CD8-positive, alpha-beta memory T cell (primary cell): ENCODE measurements at places on chromosomes 12 and 14. TPM values are rescaled to one million over a fixed set of nuclear protein-coding genes. Genes with fewer than 3 reads are reported as not detected.

GRCh38 chr12:42762395-42762925 lies 172.9 kb upstream of the PRICKLE1 start:
- H3K27me3 ChIP-seq, result no peaks in the 10 kb centered on the region
- H3K4me3 ChIP-seq, result no peak overlapping the region
- H3K27ac ChIP-seq, result no peak overlapping the region
- H3K4me1 ChIP-seq, result no peaks in the 10 kb centered on the region
- no peaks in the 10 kb centered on the region for H3K36me3 ChIP-seq

DNA sequence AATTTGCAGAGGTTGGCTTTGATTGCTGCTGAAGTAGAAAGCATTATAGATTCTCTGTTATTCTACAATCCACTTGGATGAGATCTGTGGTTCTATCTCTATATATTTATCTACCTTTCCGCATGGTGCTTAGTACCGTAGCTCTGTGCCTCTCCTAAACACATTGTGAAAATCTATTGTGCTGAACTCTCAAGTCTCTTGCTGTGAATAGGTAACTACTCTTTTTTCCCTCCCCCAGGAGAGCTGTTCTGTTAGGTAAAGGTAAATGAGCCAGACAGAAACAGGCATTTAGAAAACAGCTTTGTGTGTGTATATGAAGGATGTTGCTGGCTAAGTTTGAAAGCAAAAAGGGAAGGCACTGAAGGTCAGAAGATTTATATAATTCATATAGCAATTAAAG lies 112.6 kb downstream of the BRMS1L start:
- no peak overlapping the region for H3K27ac ChIP-seq
- H3K4me1 ChIP-seq, result peaks cover 4% of the 10 kb centered on the region
- H3K4me3 ChIP-seq, result no peak overlapping the region
- H3K27me3 ChIP-seq, result no peaks in the 10 kb centered on the region

- no peaks in the 10 kb centered on the region for H3K27me3 ChIP-seq
- H3K4me1 ChIP-seq, result no peaks in the 10 kb centered on the region
- no peak overlapping the region for H3K4me3 ChIP-seq
- no peak overlapping the region for H3K27ac ChIP-seq
Observed at GRCh38 chr12:2363836-2364609, 311.2 kb downstream of the CACNA1C start.

GRCh38 chr14:23896609-23897153 lies 56.9 kb upstream of the DHRS4 start:
- no peaks in the 10 kb centered on the region for H3K36me3 ChIP-seq
- H3K4me3 ChIP-seq, result no peak overlapping the region
- no peak for DNase-seq

- no peaks in the 10 kb centered on the region for H3K4me1 ChIP-seq
- H3K27ac ChIP-seq, result no peak overlapping the region
- DNase-seq, result no peak
- no peak overlapping the region for H3K4me3 ChIP-seq
- peaks cover 3% of the 10 kb centered on the region for H3K27me3 ChIP-seq
Observed at GRCh38 chr12:52250048-52250990, 17.3 kb downstream of the KRT7 start.

DNA sequence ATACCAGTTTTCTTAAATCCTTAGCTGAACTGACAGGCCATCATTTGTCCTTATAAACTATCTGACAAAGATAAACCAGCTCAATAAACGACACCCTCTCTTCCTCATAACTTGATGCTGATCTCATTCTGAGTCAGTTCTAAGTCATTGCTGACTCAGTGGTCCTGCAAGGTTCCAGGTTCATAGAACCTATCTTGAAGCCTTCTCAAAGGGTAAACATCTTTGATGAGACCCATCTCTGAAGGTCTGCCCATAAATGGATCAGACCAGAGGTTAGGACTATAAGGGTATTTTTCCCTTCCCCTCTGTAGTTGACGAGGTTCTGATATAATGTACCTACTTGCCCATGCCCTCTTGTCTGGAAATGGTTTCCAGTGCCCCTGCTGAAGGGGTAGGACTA lies 11.9 kb downstream of the NAA25 start:
- no peak overlapping the region for H3K4me3 ChIP-seq
- H3K4me1 ChIP-seq, result peaks cover 9% of the 10 kb centered on the region
- H3K36me3 ChIP-seq, result peaks cover 15% of the 10 kb centered on the region
- H3K27ac ChIP-seq, result no peak overlapping the region
- H3K27me3 ChIP-seq, result no peaks in the 10 kb centered on the region

The GLI1 gene
- 0.32 TPM for polyA plus RNA-seq

- DNase-seq, result no peak
- H3K36me3 ChIP-seq, result no peaks in the 10 kb centered on the region
Observed at GRCh38 chr12:63752841-63753240, 26.9 kb upstream of the RXYLT1 start.

GRCh38 chr14:77474479-77475177 lies 16.7 kb downstream of the AHSA1 start:
- H3K4me3 ChIP-seq, result no peak overlapping the region
- H3K27me3 ChIP-seq, result no peaks in the 10 kb centered on the region
- no peak overlapping the region for H3K27ac ChIP-seq
- H3K4me1 ChIP-seq, result no peaks in the 10 kb centered on the region
- DNase-seq, result no peak

The B3GNT4 gene
- 0.22 TPM for polyA plus RNA-seq

DNA sequence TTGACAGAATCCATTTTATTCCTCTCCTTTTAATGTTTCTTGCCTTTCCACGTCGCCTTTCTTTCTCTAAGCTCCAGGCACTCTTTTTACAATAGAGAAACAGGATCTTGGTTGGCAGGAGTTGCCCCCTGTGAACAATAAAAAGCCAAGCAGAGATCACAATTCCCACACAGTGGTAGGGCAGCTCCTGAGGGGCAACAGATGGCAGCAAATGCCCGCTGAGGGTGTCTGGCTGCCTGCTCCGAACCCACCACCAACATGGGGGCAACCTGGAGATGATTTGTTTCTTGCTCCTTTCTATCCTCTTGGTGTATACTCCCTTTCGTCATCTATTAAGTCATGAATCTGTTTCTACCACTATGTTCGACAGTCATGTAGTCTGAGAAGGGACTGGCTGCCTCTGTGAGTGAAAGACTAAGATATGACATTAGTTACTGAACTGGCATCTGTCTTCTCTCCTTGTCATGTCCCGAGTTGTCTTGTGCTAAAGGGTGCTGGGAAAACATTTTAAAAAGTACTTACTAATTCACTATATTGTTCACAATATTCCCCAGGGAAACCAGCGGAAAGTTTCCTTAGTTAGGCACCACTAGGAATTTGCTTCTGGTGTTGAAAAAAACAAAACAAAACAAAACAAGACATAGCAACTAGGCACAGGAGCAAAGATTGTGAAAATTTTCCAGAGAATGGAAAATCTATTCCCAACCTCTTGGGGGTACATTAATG lies 170.1 kb downstream of the STXBP6 start:
- H3K27me3 ChIP-seq, result peaks cover 3% of the 10 kb centered on the region
- no peaks in the 10 kb centered on the region for H3K36me3 ChIP-seq
- DNase-seq, result no peak
- H3K4me1 ChIP-seq, result no peaks in the 10 kb centered on the region
- no peak overlapping the region for H3K4me3 ChIP-seq

The IFNG-AS1 gene
- polyA plus RNA-seq, result 35.4 TPM

DNA sequence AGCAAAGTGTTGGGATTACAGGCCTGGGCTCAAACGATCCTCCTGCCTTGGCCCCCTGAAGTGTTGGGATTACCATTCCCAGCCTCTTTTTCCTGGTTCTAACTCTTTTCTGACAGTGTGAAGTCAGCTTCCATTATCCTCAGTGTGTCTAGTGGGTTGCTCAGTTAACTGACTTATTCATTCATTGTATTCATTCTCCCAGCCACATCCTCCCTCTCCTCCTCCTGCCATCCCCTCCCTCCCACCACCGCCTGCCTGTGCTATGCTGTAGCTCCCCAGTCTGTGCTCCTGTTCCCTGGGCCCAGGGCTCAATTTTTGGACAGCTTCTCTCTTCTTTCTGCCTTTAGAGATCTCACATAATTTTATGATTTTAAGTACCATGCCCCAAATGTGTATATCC lies 19.4 kb downstream of the ATP6V0A2 start:
- H3K36me3 ChIP-seq, result peaks cover 53% of the 10 kb centered on the region
- DNase-seq, result no peak
- no peaks in the 10 kb centered on the region for H3K4me1 ChIP-seq
- H3K27me3 ChIP-seq, result no peaks in the 10 kb centered on the region
- no peak overlapping the region for H3K27ac ChIP-seq

The FSCB gene
- polyA plus RNA-seq, result not detected

The TCL1B gene
- polyA plus RNA-seq, result not detected

DNA sequence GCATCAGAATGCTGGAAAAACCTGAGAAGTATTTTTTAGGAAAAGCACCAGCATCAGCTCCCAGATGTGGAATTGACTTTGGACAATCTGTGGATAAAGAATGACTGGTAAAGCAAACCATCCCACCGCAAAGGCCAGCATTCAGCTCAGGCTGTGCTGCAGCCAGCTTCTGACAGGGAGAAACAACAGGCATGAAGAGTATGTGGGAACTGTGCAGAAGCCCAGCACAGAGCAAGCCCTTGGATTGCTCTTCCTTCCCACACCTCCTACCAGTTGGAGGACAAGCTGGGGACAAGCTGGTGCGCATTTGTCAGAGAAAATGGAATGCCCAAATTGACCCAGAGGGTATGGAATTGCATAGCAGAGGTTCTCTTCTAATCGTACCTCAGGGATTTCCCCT lies 228.1 kb downstream of the ANO2 start:
- no peaks in the 10 kb centered on the region for H3K27me3 ChIP-seq
- DNase-seq, result no peak

The TDRD9 gene
- 1.3 TPM for polyA plus RNA-seq

DNA sequence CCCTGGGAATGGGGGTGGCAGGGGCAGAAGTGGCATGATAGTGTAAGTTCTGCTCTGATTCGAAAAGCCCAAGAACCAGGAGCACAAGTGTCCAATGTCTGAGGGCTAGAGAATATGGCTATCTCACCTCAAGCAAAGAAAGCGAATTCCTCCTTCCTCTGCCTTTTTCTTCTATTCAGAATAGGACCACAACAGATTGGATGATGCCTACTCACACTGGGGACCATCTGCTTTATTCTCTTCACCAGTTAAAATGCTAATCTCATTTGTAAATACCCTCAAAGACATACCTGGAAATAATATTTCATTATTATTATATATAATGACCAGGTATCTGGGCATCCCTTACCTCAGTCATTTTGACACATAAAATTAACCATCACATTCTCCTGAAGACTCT lies 808.7 kb downstream of the NRXN3 start:
- no peak overlapping the region for H3K27ac ChIP-seq
- H3K4me3 ChIP-seq, result no peak overlapping the region
- DNase-seq, result no peak
- no peaks in the 10 kb centered on the region for H3K27me3 ChIP-seq
- no peaks in the 10 kb centered on the region for H3K36me3 ChIP-seq
- no peaks in the 10 kb centered on the region for H3K4me1 ChIP-seq

The AQP2 gene
- not detected for polyA plus RNA-seq

- H3K4me3 ChIP-seq, result no peak overlapping the region
- no peak overlapping the region for H3K27ac ChIP-seq
- H3K36me3 ChIP-seq, result no peaks in the 10 kb centered on the region
- no peaks in the 10 kb centered on the region for H3K4me1 ChIP-seq
- no peak for DNase-seq
Observed at GRCh38 chr14:23725980-23726710, 90.0 kb downstream of the DHRS2 start.

DNA sequence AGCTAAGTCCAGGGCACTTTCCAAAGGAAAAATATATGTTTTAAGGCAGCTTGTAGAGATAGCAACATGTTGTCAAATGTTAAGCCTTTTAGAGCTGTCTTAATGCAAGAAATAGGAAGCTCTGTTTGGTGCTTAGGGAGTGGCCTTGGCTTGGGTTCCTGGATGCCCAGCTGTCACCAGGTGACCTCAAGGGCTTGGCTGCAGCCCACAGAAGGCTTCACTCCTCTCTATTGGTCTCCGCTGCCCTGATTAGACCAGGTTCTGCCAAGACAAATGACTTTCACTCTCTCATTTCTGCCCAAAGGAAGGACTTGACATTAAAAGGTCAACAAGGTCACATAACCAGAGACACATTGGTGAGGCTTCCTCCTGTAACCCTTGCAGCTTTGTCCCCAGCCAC lies 76.8 kb downstream of the WSCD2 start:
- H3K4me1 ChIP-seq, result no peaks in the 10 kb centered on the region
- DNase-seq, result no peak
- no peaks in the 10 kb centered on the region for H3K27me3 ChIP-seq
- no peak overlapping the region for H3K4me3 ChIP-seq
- H3K36me3 ChIP-seq, result no peaks in the 10 kb centered on the region

DNA sequence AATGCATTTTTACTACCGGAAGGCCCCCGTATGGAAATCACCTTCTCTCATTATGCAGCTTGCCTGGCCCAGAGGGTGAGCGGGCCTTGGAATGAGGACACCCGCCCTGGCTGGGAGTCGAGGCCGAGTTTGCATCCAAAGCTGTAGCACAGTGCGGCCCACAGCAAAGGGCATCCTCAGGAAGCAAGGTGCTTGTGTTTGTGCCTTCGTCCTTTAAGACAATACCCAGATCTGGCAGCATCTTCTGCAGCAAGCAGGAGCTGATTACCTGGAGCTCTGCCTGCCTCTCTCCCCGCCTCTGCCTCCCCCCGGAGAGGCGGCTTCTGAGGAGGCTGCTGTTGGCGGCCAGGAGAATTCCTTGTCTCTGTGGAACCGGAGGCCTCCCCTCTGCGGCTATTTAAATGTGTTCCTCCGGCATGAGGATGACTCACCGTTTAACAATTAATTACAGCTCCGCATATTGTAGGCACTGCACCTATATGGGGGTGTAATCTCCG lies 145.3 kb downstream of the CACNA1C start:
- H3K27ac ChIP-seq, result no peak overlapping the region
- no peak overlapping the region for H3K4me3 ChIP-seq
- H3K36me3 ChIP-seq, result no peaks in the 10 kb centered on the region
- no peak for DNase-seq
- no peaks in the 10 kb centered on the region for H3K27me3 ChIP-seq

The INHBC gene
- not detected for polyA plus RNA-seq

DNA sequence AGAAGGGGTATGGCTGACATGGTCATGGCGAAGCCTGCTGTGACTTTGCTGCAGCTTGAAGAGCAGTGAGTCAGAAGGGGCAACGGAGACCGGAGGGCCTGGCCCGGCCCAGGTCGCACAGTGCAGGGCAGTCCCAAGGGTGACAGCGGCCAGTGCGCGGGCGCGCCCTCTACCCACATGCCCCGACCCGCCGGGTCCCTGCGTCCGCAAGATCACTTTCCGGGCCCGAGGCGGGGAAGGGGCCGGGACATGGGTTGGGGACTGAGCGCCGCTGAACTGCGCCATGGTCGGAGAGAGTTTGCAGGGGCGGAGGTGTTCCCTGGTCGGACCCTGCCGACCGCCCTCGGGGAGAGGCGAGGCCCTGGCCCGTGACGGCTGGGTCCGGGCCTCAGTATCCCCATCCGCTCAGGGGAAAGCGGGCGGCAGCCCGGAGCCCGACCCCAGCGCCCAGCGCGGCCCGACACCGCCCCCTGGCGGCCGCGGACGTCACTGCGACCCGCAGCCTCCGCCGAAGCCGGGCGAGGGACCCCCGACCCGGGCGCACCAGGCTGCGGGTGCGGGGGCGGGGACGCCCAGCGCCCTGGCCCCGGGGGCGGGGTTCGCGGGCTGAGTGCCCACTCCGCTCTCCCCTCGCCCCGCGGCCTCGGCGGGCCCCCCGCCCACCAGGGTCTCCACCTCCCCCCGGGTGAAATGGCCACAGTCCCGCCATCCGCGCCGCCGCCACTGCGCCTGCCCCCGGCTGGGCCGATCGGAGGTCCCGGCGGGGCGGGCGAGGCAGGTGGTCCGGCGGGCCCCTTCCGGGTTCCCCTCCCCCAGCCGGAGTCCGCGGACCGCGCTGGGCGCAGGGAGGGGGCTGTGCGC lies 7.2 kb upstream of the ANKRD9 start:
- no peaks in the 10 kb centered on the region for H3K4me1 ChIP-seq
- peaks cover 5% of the 10 kb centered on the region for H3K27me3 ChIP-seq

The RNASE3 gene
- polyA plus RNA-seq, result not detected

GRCh38 chr14:77579780-77580179 lies 36.7 kb downstream of the SPTLC2 start:
- peaks cover 10% of the 10 kb centered on the region for H3K36me3 ChIP-seq
- H3K27ac ChIP-seq, result no peak overlapping the region
- no peaks in the 10 kb centered on the region for H3K27me3 ChIP-seq
- H3K4me3 ChIP-seq, result no peak overlapping the region
- no peak for DNase-seq
- peaks cover 14% of the 10 kb centered on the region for H3K4me1 ChIP-seq
